AG09319 (cell line): ENCODE measurements at places on chromosomes 3 and 15.

DNA sequence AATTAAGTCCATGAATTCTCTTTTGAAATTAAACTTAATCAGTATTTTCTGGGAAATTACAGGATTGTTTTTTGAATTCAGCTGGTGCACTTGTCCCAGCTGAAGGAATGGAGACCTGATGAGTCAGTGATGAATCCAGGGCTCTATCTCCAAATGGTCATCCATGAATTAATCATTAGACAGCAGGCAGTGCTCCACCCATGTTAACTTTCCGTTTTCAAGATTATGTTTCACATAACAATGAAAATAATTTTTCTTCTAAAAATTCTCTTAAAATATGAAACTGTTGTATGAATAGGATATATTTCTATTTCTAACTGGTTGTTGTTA is 13.9 kb upstream of the PAQR9 start:
- DNase-seq = no peak

GRCh38 chr3:142941373-142942123 is 21.9 kb downstream of the PAQR9 start:
- no peak for DNase-seq

- no peak for DNase-seq
Observed at GRCh38 chr3:122912772-122913538, 114.6 kb downstream of the SEMA5B start.

GRCh38 chr3:105166893-105167292 is 199.8 kb upstream of the ALCAM start:
- peak; percentile 7 for DNase-seq

DNA sequence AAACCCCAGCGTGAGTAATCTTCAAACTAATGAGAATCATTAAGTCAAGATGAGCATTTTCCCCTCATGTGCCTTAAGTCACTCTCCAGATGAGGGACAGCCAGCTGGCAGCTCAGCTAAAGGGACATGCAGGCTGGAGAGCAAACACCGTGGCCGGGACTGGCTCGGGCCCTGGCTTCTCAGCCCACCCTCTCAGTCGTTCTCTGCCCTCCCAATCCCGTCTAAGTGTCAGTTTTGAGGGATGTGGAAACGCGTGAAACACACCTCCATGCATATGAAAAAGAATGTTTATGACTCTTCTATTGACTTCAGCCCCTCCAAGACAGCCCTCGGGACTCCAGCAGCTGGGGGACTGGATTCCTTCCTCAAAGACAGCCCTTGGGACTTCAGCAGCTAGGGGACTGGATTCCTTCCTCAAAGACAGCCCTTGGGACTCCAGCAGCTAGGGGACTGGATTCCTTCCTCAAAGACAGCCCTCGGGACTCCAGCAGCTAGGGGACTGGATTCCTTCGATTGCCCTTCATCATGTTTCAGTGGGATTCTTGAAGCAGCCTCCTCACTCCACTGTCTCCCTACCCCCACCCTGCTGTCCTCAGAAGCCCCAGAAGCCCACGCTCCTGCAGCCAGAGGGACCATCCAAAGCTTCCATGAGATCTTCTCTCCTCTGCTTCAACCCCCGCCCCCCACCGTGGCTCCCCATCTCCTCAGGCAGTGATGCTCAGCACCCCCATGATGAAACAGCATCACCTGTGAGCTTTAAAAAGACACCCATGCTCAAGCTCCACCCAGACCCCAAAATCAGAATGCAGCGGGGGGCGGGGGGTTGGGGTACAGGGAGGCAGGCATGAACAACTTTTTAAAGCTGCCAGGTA is 228.9 kb downstream of the XXYLT1 start:
- DNase-seq = no peak

GRCh38 chr15:78244893-78245292 is 10.5 kb upstream of the ACSBG1 start:
- no peak for DNase-seq

DNA sequence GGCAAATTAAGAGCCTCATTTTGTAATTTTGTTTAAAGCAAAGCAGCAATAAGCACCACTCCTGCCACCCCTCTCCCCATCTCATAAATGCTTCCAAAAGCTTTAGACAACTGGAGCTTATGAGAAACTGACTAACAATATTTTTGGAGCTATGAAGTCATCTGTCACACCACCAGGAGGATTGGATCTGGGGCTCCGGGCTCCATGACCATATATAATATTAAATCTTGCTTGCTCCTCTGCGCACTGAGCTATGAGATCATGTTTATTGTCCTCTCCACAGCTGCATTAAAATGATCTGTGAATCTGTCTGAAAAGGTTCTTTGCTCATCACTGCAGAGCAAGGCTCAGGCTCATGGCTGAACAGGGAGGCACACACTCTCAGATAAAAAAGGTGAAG is 323.7 kb downstream of the ZNF621 start:
- no peak for DNase-seq

DNA sequence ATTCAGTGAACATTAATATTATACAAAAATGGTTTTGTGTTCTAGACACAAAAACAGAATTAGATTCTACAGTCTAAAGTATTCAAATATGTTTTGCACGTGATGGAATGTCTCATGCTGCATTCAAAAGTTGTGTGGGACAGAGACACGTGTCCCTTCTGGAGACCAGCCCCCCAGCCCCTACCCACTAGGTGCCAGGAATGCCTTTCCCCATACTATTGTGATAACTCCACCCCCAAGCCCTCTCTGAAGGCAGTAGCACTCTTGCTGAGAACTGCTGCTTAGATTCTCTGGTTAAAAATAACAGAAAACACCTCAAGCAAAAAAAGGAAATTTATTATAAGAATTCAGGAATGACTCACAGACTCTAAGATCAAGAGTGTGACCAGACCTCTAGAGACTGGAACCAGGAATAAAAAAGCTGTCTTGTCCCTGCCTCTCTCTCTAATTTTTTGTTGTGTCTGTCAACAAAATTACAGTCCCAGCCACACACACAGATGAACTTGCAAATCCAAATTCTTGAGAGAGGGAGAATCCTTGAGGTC is 57.7 kb downstream of the PXYLP1 start:
- DNase-seq = no peak

DNA sequence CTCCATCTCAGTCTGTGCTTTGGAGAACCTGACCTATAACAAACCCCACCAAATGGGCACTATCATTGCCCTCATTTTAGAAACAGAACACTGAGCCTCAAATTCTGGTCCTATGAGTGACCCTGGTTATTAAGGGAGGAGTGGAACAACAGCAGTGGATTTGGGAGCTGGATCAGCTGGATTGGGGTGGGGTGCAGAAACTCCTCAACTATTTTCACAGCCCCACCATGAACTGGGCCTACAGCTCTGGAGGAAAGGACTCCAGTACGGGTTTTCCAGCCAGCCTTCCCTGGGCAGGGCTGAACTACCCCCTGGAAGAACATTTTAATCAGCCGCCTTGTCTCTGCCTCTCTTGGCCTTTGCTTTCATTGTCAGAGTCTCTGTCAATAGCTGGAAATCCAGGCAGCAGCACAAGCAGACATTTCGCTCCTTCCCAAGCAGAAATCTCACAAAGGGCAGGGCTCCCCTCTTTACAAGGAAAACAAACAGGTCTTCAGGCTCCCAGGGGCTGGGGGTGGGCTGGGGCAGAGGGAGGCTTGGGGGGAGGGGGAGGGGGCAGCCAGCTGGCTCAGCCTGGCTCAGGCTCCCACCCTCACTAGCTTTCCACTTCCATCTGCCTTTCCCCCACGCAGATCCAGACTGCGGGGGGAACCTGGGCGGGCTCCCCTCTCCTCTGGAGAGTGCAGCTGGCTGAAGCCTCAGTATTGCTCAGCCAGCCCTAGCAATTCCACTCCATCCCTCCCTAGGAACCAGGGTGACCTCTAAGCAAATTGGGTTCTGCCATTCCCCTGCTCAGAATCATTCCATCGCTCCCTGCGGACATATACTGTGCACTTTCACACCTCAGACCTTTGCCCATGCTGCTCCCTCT is 13.7 kb upstream of the TLE3 start:
- peak; percentile 49 for DNase-seq

GRCh38 chr15:28191832-28192231 is 92.7 kb upstream of the OCA2 start:
- DNase-seq = peak; percentile 24

DNA sequence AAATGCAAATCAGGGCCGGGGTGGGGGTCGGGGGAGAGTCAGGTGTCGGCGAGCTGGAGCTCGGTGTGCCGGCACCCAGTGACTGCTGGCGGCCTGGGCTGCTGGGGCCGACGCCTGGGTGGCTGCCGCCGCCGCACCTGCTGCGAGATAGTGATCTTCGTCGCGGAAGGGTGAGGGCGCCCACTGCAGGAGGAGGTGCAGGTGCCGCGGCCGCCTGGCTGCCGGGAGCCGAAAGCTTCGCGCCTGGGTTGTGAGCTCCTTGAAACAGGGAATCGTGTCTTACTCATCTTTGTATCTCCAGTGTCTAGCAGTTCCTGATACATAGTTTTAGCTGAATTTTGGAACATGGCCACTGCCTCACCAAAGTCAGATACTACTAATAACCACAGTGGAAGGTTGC is 64.0 kb upstream of the CPOX start:
- no peak for DNase-seq

DNA sequence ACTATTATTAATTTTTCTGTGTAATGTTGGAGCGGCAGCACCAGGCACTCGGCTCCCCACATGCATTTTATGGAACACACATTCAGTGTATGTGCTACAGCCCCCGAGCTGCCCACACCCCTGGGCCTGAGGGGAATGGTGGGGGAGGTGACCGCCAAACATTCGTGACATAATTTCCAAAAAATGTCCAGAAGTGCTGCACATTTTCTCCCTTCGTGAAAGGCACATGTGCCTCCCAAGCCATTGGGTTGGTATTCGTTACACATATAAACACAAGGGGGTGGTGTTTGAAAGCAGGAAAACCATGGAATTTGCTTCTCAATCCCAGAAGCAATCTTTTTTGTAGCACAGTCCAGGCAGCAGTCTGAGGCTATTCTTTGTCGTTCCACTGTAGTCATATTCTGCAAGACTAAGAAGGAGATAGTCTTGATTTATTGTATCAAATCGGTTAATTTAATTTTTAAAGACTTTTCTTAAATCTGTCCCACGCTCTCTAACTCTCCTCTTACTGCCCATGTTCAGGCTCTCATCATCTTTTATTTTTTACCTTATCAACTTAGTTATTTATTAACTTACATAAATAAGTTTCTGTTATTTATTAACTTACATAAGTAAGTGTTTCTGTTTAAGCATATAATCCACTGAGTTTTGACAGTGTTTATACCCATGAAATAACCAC is 39.2 kb upstream of the POLR2M start:
- peak; percentile 38 for DNase-seq

- DNase-seq = no peak
Observed at GRCh38 chr3:60188803-60189202, 1062.4 kb downstream of the FHIT start.

- no peak for DNase-seq
Observed at GRCh38 chr15:95853350-95853749, 477.1 kb upstream of the NR2F2 start.

DNA sequence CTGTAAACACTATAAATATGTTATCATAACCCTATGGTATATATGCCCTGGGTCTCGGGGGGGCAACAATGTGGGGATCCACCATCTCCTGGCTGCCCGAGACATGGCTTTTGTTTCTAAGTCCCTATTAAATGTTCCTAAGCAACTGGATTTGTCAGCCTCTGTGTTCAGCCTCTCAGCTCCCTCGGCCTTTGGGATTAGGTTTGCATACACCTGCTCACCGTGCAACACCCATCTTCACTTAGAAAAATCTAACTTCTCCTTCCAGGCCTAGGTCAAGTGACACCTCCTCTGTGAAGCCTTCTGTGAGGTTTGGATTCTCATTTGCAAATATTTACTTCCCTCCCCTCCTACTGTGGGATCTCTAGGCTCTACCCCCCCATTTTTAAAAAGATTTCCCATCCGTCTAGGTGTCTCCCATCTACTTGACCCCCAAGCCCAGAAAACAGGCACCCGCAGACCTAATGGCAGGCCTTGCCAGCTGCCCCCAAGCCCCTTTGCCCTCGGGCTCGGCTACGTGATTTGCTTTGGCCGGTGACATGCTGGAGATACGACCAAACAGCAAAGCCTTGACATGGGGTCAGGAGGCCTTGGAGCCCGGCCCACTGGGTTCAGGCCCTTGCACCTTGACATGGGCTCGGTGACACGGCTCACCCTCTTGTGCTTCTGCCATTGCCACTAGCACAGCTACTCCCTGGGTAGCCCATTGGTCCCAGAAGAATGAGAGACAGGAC is 66.0 kb upstream of the BLM start:
- no peak for DNase-seq

DNA sequence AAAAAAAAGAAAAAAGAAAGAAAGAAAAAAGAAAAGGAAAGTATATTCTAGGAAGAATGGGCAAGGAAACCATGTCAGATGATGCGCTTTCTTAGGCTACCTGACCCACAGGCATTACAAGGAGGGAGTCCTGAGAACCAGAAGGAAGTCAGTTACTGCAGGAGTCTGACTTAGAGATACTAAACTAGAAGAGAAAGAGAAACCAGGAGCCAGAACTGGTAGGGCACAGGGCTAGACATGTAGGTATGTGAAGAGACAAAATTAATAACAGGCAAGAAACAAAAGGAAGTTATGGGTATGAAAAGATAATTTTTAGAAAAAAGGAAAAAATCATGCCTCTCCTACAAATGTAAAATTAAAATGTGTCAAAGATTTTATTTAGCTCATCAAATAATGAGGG is 63.3 kb upstream of the LRRN1 start:
- DNase-seq = no peak
